ENCODE measurements at places on chromosomes 2 and 18.

GRCh38 chr2:233115741-233116140, 55.6 kb downstream of the INPP5D start:
- DNase-seq = no peak

DNA sequence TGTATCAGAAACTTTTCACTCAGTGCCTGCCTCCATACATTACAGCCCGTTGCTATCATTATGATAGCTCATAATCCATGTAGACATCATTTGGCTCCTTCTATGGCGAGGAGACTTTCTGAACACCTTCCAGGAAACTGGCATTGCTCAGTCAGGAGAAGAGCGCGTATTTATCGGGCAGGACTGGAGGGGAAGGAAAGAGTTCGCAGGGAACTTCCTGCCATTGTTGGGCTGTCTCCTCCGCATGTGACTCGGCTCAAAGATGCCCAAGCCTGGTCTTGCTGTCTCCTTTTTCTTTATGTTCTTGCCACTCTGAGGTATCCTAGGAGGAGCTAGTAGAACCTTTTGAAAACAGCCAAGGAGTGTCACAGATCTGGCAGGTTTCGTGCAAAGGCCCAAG, 156.8 kb downstream of the CTIF start:
- no peak for DNase-seq

GRCh38 chr2:146661473-146662096, 1183.2 kb upstream of the ACVR2A start:
- DNase-seq = no peak

- no peak for DNase-seq
These were observed 36.5 kb downstream of the OSR1 start for GRCh38 chr2:19321946-19322345.

DNA sequence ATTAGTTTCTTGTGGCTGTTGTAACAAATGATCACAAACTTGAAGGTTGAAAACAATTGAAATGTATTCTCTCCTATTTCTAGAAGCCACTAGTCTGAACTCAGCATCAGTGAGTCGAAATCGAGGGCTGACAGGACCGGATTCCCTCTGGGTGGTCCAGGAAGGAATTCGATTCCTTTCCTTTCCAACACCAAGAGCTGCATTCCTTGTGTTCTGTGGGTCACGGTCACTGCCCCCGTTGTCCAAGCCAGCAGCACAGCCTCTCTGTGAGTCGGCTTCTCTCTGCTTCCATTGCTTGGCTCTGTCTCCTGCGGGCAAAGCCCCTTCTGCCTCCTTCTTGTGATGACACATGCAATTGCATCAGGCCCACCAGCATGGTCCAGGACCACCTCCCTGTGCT, 67.3 kb downstream of the SMIM21 start:
- no peak for DNase-seq

- no peak for DNase-seq
These were observed 59.9 kb upstream of the TMEM87B start for GRCh38 chr2:111995148-111995547.

- DNase-seq = no peak
These were observed 7.4 kb upstream of the MAT2A start for GRCh38 chr2:85531589-85531988.

DNA sequence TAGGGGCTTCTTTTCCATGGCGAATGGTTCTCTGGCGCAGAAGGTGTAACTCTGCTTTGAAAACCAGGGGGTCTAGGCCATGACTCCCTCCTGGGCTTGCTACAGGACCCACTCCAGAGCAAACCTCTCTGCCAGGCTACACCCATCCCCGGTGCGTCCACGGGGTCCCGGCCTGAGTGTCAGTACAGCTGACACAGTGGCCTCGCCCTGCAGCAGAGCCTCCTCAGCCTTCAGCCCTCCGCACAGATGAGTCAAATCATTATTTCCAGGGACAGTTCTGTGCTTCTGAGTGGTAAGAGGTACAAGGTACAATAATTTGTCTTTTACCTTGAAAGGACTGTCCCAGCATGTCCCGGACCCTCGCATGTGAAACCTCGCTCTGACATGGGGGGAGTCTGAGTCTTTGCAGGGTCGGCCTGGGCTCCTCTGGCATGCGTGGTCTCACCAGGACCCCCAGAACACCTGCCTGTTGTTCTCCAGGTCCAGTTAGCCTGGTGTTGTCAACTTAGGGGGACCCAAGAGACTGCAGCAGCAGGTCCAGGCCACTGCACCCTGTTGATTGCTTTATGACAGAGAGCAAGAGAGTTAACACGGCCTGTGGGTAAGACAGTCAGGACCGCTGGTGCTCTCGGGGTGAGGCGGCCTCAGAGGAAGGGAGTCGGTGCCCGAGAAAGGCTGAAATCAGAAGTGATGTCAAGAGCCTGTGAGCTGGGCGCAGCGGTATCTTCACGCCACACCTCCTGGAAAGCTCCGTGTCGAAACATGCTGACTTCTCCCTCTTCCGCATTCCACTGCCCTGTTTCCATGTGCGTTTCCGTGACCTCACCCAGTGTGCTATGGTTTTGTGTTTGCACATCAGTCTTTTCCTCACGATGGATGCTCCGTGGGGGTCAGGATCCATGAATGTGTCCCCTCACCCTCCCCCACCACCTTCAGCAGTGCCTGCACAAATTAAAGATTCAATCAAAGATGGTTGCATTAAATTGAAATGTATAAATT, 340.1 kb downstream of the EIPR1 start:
- DNase-seq = no peak

DNA sequence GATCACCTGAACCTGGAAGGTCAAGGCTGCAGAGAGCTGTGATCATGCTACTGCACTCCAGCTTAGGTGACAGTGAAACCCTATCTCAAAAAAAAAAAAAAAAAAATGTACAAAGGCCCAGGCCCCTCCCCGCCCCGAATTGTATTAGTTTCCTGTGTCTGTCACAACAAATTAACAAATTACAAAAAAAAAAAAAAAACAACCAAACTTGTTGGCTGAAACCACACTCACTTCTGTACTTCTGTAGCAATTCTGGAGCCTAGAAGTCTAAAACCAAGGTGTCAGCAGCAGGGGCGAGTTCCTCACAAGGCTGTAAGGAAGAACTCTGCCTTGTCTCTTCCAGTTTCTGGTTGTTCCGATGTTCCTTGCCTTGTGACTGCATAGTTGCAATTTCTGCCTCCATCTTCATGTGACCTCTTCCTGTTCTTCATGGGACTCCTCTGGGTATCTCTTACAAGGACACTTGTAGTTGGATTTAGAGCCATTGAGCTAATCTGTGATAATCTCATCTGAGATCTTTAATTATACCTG, 100.8 kb upstream of the ZSWIM2 start:
- no peak for DNase-seq

DNA sequence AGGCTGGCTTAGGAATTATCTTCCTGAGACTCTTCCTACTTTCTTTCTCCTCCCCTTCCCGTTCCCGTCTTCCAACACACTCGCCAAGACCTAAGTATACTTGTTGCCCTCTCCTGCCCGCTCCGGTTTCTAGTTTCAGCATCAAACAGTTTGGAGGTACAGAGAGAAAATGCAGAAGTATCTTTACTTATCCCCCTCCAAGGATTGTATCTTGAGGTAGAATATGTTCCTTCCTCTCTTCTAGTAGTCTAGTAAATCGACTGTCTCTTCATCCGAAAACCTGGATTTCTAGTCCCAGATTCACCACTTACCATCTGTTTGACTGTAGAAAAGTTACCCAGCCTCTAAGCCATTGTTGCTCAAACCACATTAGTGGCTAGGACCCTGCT, 755 bp downstream of the EIF4E2 start:
- no peak for DNase-seq

DNA sequence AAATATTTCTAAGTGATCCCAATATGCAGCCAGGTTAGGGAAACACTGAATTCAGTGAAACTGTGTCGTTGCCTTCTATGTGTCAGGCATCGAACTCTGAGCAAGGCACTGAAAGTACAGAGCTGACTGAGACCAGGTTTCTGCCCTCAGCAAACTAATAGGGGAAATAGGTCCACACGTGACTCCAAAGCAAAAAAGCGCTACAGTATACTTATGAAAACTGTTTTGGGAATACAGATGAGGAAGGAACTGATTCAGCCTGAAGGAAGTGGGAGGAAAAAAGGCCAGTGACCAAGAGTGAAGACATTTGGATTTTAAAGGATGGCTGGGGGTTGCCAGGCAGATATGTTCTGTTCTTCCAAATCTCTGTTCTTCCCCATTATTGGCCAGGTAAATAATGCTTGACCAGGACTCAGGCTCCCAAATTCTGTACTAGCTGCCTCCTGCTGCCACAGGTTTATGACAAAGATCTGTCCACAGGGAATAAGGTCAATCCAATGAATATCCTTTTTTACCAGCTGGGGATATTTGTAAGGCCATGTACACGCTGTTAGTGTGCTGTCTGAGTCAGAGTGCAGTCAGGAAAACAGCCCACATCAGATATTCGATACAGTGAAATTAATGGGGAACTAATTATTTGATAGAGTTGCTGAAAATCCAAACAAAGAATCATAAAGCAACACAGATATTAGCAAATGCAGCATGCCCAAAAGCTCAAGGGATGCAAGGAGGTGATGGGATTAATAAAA, 24.5 kb upstream of the INPP4A start:
- DNase-seq = no peak

DNA sequence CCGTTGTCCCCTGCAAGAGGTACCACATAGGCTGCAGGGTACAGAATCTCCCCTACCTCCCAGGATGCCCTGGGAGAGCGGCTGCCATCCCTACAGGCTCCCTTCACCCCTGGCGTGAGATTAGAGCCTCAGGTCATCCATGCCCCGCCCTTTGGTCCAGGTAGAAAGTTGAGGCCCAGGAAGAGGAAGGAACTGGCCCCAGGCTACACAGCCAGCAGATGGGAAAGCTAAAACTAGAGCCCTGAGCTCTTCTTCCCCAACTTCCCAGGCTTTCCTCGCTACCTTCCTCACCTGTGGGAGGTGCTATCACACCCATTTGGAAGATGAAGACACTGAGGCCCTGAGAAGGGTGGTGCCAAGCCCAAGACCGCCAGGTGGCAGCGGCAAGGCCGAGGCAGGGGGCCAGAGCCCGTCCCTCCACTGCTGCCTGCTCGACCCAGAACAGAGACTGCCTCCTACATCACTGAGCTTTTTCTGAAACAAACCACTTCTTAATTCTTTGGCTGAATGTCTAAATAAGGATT, 25.8 kb downstream of the CIB4 start:
- DNase-seq = peak; percentile 8

DNA sequence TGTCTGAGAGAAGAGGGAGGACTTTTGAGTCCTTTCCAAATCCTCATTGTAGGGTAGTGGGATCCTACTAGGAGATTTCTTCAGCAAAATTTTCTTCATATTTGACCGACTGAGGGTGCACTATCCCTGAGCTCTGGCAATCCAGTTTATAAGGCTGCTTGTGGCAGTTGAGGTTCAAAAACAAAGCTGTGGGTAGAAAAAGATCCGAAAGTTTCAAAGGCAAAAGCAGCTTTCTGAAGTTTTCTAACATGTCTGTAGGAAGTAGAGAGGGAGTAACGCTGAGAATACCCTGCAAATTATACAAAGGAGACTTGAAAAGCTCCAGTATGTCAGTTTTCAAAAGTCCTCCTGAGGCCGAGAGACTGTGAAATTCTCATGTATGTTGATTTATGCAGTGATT, 1039.3 kb upstream of the PIK3C3 start:
- no peak for DNase-seq

- no peak for DNase-seq
These were observed 307.3 kb downstream of the TDRD15 start for GRCh38 chr2:21431078-21431477.

DNA sequence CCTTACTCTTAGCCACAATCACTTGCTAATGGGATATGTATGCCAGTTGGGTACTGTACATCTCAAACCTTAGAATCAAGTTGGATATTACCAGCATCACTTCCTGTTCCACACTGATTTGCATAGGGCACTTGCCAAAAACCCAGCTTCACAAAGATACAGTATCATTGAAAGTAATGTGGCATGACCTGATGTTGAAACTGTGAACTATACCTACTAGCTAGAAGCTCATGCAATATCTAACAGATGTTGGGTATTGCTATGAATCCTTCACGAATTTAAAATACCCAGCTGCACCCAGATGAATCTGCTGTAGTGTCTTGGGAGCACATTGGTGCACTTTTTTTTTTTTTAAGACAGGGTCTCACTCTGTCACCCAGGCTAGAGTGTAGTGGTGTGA, 6.5 kb upstream of the STAMBP start:
- no peak for DNase-seq

GRCh38 chr18:77993188-77993981, 743.7 kb downstream of the GALR1 start:
- DNase-seq = no peak

DNA sequence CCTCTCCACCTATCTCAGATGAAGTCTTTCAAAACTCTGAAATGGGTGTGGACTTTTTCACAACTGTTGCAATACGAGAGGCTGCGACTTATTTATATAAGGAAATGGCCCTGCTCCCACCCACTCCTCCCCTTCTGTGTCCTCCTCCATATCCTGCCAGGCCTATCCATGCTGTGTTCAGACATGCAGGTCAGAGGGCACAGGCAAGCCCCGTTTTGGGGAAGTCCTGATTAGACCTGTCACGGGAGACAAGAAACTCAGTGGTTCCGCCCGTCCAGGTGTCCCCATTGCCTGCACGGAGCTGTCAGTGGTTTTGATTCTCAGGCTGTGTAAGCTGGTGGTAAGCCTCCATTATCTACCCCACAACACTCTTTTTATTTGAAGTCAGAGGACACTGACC, 99.6 kb upstream of the MGAT5 start:
- peak; percentile 32 for DNase-seq

DNA sequence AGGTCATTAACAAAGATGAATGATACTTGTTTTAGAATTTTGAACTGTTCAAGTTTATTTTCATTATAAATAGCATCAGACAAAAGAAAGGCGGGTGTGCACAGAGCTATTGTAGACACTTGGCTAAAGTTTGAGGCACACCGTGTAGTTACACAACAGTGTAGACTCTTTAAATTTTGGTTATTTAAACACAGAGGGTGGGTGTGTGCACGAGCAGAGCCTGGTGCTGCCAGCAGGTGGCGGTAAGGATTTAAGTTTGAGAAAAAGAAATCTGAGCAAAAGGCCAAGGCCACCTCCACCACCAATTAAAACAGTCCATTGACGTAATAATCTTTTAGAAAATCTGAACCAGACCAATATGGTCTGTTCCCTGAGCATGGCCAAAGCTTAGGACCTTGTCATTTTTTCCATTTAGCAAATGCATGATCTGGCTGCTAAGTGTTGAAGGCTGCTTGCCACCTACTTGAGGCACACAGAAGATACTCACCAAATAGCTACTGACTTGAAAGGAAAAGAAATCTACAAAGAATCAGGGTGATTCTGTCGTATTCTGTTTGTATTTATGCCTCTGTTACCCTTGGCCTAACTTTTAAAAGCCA, 14.3 kb downstream of the COPS7B start:
- DNase-seq = peak; percentile 32

GRCh38 chr2:226911932-226912331, 76.1 kb downstream of the RHBDD1 start:
- no peak for DNase-seq

DNA sequence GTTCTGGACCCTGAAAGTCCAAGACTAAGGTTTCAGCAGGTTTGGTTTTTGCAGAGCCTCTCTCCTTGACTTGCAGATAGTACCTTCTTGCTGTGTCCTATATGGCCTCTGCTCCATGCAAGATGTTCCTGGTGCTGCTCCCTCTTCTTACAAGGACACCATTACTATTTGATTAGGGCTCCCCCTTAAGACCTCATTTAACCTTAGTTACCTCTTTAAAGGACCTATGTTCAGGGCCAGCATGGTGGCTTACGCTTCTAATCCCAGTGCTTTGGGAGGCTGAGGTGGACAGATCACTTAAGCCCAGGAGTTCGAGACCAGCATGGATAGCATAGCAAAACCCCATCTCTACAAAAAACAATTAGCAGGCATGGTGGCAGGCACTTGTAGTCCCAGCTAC, 179.0 kb downstream of the SLC39A10 start:
- DNase-seq = no peak

GRCh38 chr2:235232449-235233433, 261.1 kb upstream of the AGAP1 start:
- DNase-seq = no peak

Data from CD4-positive, alpha-beta T cell treated with Interleukin-4 for 1 hour (primary cell).